ENCODE measurements at places on chromosomes 16 and 17.

DNA sequence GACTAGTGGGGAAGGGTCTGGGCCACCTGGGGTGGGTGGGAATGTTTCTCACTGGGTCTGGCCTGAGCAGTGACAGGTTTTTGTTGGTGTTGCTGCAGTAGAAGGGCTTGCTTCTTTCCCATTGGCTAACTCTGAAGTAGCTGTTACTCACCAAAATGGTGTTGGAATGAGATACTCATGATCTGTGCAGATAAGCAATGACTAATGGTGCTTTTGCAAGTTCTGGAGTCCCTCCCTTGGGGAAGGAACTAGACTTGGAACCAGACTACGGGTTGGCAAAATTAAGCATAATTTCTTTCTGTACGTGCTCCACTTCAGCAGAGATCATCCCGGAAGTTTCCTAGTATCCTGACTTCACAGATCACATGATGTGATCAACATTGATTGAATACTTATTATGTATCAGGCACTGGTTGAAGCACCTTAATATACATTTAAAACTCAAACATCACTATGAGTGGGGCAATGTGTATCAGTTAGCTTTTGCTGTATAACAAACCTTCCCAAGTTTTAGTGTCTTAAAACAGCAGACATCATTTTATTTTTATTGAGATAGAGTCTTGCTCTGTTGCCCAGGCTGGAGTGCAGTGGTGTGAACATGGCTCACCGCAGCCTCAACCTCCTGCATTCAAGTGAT is 30.1 kb downstream of the CHP2 start:
- DNase-seq, result no peak

- no peak for DNase-seq
These were observed 90.4 kb downstream of the TMEM100 start for GRCh38 chr17:55632236-55632635.

DNA sequence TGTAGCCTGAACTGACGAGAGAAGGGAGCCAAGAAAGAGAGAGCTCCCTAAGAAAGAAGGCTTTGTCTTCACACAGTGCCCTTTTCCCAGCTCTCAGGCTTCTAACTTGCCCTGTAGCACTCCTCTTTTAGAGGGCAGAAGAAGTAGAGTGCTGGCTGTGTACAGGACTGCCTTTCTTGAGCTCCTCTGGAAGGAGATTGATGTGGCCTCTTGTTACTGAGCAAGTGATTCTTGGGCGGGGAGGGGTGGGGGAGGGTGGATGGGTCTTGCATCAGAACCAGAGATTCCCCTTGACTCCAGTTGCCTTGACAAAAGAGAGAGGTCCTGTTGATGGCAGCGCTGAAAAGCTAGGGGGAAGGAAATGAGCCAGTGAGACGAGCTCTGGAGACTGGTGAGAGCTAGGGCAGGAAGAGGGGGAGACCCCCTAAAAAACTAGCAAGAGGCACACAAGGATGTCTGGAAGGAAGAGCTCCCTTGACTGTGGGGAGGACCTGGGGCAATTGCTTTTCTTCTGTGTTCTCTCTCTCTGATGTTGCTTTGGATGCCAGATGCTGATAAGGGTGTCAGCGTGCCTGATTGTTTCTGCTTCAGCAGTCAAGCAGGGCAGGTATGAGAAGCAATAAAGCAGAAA is 18.4 kb downstream of the GPR179 start:
- no peak for DNase-seq

- no peak for DNase-seq
These were observed 14.6 kb upstream of the TRPV3 start for GRCh38 chr17:3572231-3572630.

DNA sequence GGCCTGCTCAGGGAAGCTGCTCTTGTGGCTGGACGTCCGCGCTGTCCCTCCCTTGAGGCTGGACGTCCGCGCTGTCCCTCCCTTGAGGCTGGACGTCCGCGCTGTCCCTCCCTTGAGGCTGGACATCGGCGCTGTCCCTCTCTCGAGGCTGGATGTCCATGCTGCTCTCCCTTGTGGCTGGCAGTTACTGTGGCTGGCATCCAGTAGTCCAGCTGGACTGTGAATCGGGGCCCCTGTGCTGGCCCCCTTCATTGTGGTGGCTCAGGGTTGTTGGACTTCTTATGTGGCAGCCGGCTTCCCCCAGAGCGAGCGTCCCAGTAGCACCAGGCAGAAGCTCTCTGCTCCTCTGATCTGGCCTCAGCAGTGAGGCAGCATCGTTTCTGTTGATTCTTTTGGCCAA is 141.5 kb downstream of the IRF8 start:
- DNase-seq, result no peak

All from NCI-H774 (cell line).